ENCODE measurements at places on chromosomes 7 and 10.

- no peak for DNase-seq
These were observed 949.7 kb upstream of the C7orf33 start for GRCh38 chr7:147640821-147641220.

- DNase-seq: no peak
These were observed 248.8 kb upstream of the SMIM30 start for GRCh38 chr7:113367041-113367586.

- no peak for DNase-seq
These were observed 22.1 kb downstream of the NMT2 start for GRCh38 chr10:15146366-15146765.

- DNase-seq: no peak
These were observed 80.8 kb upstream of the UNC5B start for GRCh38 chr10:71131508-71132088.

GRCh38 chr10:102975483-102976379 lies 57.6 kb downstream of the CNNM2 start:
- DNase-seq: no peak

DNA sequence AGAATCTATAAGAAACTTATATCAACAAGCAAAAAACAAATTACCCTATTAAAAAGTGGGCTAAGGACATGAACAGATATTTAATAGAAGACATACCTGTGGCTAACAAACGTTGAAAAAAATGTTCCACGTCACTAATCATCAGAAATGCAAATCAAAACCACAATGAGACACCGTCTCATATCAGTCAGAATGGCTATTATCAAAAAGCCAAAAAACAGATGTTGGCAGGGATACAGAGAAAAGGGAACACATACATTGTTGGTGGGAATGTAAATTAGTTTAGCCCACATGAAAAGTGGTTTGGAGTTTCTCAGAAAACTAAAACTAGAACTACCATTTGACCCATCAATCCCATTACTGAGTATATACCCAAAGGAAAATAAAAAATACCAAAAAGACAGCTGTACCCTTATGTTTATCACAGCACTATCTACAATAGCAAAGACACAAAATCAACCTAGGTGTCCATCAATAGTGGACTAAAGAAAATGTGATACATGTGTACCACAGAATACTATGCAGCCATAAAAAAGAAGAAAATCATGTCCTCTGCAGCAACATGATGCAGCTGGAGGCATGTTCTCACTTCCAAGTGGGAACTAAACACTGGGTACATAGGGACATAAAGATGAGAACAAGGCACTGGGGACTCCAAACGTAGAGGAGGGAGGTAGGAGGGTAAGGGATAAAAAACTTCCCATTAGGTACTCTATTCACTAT lies 83.8 kb upstream of the TMEM168 start:
- DNase-seq: no peak
